ENCODE measurements at places on chromosomes 3 and 15.

GRCh38 chr3:170816841-170817240, 53.2 kb downstream of the RPL22L1 start:
- DNase-seq = no peak

DNA sequence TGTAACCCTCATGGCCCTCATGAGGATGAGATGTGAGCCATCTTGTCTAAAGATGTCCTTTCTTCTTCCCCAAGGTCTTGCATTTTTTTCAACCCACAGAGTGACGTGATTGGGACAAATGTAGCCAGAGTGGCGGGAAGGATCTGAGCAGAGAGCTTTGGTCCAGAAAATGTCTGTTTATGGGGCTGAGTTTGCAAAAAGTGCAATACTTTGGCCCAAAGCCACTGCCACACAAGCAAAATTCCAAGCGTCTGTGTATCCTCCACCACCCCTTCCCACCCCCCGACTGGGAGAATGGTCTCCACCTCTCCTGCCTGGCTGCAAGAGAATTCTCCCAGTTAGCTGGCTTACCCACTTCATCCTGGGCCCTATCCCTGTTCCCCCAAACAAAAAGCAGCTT, 246.9 kb upstream of the LRIG1 start:
- DNase-seq = no peak

DNA sequence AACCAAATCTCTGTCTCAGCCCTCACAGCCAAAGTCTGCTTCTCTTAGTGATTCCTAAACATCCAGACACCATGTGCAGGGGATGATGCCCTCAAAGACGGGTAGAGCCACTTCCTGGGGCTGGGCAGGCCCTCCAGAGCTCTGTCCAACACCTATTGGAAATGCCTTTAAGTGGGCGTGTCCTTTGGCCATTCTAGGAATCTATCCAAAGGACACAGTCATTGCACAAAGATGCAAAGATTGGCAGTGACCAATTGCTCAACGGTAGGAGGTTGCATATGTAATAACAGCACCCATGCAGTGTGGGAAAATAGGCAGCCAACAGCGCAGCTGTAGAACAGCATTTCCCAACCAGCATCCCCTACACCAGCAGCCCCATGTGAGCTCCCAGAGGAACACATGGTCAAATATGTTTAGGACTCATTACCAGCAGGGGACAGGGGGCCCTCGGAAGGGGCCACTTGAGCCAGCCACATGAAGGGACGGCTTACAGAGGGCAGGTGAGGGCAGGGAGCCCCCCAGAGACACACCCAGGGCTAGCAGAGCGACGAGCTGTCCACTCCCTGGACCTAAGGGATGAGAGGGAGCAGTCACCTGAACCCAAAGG, 142.8 kb upstream of the IQSEC1 start:
- no peak for DNase-seq

DNA sequence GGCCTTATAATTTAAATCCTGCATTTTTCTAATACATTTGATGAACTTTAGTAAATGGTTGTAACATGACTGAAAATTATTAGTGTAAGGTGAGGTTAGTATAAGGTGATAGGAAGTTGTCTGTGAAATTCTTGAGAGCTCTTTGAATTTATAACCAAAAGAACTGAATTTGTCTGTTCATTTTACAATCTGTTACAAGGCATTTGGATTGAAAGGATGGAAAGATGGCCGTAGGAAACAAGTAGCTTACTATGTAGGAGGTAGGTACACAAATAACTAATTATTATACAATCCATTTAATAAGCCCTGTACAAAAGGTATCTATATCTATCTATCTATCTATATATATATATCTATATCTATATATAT, 6.6 kb downstream of the DIPK2A start:
- no peak for DNase-seq

DNA sequence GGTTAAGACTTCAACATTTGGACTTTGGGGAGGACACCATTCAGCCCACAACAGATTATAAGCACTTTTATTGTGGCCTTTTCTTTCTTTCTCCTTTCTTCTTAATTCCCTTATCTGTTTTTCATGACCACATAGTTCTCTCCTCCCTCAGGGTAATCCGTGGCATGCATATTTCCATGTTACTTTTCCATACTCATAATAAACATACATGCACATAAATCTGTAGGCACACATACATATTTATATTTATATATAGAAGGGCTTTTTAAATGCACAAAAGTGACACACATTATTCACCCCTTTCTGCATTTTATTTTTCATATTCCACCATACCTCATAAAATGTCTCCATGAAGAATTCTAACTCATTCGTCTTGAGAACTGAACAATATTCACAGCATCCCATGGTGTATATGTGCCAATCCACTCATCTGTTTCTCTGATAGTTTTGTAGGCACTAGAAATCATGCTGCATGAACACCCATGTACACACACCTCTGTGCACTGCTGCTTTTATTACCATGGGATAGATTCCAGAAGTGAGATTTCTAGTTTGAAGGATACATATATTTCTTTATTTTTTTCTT, 38.1 kb upstream of the GADL1 start:
- DNase-seq = no peak

- DNase-seq = no peak
Observed at GRCh38 chr3:158671821-158672214, 630 bp downstream of the LXN start.

GRCh38 chr15:67002368-67002767, 63.0 kb upstream of the SMAD3 start:
- DNase-seq = no peak

- DNase-seq = no peak
Observed at GRCh38 chr3:70853161-70853944, 540.9 kb upstream of the MDFIC2 start.

- no peak for DNase-seq
Observed at GRCh38 chr3:12507591-12508281, 23.5 kb downstream of the TSEN2 start.

- DNase-seq = no peak
Observed at GRCh38 chr3:194003114-194004057, 132.6 kb upstream of the HES1 start.

DNA sequence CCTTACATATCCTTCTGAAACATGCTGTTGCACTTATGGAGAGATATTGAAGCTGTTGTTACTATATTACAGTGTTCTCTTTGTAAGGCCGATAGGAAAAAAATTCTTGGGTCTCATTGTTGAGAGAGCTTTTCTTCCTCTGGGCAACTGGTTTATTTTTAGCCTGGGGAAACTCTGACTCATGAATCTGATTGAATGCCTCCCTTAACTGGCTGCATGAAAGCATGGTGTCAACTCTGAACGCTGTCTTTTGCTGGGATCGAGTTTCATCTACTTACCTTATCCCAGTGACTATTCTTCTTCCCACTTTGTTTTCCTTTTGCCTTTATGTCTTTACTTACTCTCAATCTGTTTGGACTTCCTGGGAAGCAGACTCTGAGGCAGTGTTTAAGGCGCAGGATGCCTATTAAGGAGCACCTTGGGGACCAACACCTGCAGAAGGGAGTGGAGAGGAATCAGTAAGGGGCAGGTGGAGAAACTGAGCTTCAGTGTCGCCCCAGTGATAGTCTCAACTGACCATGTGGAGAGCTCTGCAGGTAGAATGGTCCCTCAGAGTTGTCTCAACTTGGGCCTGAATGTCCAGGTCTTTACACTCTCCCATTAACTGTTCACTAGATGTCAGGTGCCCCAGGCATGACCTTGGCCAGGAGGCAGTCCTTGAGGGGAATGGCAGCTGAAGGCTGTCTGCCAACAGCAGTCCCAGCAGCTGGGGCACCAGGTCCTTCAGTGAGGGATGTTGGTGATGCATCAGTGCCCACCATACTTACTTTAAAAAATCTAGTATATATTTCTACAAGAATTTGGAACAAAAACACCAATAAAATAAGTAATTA, 88.9 kb upstream of the CCNL1 start:
- DNase-seq = no peak

DNA sequence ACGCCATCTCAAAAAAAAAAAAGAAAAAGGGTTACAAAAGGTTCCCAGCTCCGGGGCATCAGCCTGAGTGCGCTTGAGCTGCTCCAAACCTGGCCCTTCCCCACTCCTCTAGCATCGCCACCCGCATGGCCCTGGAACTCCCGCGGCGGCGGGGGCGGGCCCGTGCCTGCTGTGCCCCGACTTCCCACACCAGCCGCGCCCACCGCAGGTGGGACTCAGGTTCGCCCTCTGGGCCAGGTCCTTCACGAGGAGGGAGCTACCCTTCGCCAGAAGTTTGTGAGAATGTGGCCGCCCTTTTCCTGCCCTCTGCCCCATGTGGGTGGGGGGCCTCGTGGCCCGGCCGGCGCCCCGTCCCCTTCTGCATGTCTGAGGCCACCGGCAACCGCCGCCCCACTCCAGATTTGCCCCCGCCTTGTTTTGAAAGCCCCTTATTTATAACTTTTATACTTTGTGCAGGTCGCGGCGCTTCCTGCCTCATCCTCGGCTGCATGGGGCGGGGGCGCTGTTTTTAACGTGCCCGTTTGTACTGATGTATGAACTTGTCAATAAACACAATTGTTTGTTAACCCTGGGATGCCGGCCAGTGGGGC, 507 bp upstream of the JMJD7 start:
- DNase-seq = no peak
